ENCODE measurements at places on chromosomes 5 and 9.

GRCh38 chr9:129962889-129963703, 79.9 kb downstream of the FNBP1 start:
- DNase-seq, result peak; percentile 51

GRCh38 chr9:4192450-4192849, 107.4 kb downstream of the GLIS3 start:
- DNase-seq, result no peak

- no peak for DNase-seq
These were observed 244.7 kb downstream of the SPOCK1 start for GRCh38 chr5:137254119-137255090.

GRCh38 chr5:38036765-38037164, 196.9 kb upstream of the GDNF start:
- no peak for DNase-seq

DNA sequence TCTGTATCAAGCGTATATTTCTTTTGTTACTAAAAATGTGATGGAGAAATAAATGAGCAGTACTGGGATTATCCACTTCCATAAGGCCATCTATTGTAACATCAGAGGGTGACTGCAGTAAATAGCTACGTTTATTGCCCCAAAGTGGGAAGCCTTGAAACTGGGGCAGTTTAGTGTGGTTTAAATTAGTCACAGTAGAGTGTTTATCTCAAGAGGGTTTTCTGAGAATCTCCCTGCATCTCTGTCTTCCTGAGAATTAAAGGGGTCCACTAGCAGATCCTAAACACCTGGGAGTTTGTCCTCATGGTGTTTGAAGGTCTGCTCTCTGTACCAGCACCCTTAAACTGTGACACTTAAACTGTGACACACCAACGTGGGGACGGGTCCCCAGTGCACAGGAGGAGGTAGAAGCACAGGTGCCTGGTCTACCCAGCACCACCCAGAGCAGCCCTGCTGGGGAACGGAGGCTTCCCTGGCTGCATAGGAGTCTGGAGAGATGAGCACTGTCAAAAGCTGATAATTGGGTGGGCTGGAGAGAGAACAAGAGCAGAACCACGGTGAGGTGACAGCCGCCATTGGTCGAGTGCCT, 25.2 kb downstream of the PRRC2B start:
- no peak for DNase-seq

GRCh38 chr5:56638061-56638621, 177.2 kb upstream of the MAP3K1 start:
- no peak for DNase-seq

DNA sequence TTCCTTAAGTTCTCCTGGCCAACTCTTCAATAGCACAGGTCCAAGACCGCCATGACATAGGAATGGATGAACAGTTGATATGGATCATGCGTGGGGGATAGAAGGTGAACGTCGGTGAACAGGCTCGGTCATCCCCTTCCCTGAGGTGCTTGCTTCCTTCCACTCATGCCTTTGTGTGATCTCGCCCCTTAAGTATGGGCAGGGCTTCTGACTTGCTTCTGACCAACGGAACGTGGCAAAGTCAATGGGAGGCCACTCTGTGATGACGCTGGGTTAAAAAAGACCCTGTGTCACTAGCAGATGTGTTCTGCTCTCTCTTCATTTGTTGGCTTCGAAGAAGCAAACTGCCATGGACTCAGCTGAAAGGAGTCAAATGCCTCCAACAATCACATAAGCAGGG, 240.5 kb upstream of the TUT7 start:
- no peak for DNase-seq

DNA sequence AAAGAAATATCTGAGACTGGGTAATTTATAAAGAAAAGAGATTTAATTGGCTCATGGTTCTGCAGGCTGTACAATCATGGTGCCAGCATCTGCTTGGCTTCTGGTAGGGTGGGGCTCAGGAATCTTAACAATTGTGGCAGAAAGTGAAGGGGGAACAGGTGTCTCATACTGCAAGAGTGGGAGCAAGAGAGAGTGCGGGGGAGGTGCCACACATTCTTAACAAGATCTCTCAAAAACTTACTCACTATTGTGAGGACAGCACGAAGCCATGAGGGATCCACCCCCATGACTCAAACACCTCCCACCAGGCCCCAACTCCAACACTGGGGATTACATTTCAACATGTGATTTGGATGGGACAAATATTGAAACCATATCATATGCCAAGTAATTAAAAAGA, 70.1 kb upstream of the PANK3 start:
- DNase-seq, result no peak

DNA sequence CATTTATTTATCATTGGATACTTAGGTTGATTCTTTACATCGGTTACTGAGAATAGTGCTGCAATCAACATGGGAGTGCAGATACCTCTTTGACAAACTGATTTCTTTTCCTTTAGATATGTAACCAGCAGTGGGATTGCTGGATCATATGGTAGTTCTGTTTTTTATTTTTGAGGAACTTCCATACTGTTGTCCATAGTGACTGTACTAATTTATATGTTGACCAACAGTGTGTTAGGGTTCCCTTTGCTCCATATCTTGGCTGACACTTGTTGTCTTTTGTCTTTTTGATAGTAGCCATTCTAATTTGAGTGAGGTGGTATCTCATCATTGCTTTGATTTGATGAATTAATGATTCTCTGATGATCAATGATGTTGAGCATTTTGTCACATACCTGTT, 137.3 kb upstream of the PITX1 start:
- no peak for DNase-seq

GRCh38 chr9:16028548-16028947, 475.7 kb downstream of the CCDC171 start:
- DNase-seq, result peak; percentile 4

DNA sequence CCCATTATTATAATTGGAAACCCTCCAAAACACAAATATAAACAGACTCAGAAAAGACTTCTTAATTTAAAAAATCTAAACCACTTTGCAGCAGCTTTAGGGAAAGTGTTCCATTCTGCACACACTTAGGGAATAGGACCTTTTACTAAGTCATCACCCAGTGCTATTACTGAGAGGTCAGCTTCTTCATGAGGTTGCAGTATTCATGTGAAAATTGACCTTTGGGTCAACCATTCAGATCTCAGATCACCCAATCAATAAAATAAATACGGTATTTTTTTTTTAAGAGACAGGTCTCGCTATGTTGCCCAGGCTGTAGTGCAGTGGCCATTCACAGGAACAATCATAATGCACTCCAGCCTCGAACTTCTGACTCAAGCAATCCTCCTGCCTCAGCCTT, 21.8 kb downstream of the NR6A1 start:
- no peak for DNase-seq

DNA sequence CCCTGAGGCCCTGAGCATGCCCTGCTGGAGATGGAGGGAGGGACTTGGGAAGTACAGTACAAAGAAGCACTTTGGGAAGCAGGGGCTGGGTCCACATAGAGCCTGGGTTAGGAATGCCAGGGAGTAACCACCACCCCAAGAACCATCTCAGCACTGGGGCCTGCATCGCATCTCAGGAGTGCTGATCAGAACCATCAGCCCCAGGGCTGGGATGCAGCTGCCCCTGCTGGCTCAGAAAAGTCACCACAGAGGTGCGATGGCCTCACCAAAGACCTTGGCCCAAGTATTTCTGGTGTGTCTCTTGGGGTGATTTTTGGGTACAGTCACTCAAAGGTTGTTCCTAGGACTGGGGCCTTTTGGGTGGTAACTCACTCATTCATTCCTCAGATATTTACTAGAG, 236.8 kb upstream of the MVB12B start:
- no peak for DNase-seq

DNA sequence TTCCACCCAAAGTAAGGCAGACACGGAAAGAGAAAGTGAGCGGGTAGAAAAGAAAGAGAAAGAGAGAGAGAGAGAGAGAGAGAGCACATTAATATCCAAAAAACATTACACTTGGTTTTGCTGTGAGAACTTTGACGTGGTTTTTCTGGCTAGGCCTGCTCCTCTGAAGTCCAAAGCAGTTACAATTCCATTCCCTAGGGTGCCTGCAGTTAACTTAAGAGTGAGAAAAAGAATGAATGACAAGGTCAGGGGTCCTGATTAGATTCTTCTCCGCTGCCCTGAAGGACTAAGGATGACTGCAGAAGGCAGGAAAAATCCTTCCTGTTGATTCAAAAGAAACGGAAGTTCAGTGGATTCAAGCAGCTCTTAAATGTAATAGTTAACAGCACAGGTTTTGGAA, 589.8 kb downstream of the PRELID2 start:
- no peak for DNase-seq

DNA sequence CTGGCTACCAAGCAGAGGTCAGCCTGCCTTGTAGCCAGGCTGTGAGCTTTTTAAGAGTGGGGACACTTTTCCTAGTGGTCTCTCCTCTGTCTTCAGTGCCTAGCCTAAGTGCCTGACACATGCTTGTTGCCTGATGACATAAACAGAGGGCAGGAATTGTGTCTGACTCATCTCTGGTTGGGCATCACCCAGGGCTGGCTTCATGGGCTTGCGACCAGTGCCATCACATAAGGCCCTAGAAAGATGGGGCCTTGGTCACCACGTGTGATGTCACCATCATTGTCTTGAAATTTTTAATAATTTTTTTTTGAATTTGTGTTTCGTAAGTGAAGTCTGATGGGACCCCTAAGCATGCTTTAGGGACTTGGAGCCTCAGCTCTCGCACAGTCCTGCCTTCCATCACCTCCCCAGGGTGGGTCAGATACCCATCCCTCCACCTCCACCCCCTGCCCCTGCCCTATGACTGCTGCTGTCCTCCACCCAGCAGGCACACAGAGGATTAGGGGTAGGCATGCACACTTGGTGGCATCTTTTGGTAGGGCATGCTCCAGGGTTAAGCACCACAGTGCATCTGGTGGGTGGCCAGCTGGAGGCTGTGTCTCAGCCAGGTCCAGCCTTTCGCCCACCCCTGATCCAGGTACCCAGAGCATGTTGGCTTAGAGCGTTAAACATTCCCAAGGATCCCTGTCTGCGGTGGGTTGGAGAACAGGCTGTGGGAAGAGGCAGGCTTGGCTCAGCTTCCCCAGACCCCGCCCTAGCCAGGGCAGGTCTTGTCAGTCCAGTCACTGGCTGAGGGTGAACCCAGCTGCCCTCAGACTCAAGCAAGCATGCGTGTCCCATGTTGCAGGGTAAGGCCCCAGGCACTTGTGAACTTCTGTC, 80.1 kb upstream of the SH3PXD2B start:
- no peak for DNase-seq

DNA sequence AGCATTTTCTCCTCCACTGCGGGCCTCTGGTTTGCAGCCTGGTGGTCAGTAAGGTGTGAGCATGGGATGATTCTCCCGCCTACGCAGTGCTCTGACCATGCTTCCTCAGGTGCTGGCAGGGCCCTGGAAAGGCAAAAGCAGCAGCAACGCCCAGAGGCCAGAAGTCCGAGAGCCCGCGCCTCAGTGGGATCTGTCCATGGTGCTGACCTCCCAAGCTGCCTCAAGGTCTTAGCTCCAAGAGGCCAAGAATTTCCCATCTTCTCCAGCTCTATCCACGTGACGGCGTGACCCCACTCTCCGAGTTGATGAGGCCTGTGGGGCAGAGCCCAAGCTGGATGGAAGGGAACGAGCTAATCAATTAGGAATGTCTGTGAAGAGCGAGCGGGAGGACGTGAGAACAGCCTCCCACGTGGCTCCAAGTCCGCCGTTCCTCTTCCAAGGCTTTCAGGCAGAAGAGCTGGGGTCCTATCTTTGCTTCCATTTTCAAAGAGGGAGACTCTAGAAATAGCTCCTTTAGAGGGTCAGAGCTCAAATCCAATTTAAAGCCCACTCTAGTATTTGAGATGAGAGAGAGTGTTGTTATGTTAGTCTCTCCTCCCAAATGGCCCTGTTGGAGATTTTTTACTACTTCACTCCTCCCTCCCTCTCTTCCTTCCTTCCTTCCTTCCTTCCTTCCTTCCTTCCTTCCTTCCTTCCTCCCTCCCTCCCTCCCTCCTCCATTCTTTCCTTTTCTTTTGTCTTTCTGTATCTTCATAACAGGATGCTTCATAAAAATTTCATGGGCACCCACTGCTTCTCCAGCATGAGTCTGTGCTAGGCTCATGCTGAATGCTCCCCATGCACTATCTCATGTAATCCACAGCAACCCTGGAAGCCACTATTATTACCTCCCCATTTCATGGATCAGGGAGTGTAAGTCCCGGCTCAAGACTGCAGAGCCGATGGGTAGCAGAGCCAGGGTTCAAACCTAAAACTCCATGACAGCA, 69.3 kb downstream of the OLFM1 start:
- peak; percentile 93 for DNase-seq
